Liver (tissue), 10 donors: ENCODE measurements at places on chromosomes 2 and 18. TPM values are rescaled to one million over a fixed set of nuclear protein-coding genes. Genes with fewer than 3 reads are reported as not detected.

DNA sequence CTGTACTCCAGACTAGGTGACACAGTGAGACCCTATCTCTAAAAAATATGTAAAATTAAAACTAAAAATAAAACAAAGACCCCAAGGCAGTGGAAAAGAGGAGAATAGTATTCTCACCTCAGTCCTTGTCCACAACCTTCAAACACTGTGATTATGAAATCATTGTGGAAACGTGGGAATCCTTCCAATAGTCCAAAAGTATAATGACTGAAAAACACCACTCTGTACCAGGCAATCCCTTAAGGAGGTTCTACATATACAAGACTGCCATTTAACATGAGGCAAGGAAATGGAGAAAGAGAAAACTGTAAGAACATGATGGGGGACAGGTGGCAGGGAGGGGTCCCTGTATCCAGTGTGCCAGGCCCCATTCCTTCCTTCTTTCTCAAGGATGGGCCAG is 66.1 kb downstream of the ACVR1 start:
- no peak for DNase-seq

DNA sequence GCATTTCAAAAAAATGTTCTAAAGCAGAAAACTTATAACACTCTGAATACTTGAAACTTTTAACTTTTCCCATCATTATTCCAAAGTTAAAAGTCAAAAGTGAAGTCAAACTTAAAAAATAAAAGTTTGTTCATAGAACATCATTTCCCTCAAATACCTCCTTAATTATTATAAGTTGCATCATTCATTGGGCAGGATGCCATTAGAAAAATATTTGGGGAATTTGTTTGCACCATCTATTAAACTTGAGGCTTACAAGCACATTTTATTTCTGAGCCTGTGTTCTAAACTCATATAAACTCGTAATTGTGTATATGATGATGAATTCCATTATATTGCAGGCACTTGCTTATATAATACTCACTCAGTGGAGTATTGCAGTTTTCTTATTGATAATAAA is 588.0 kb upstream of the NRXN1 start:
- no peak for DNase-seq

DNA sequence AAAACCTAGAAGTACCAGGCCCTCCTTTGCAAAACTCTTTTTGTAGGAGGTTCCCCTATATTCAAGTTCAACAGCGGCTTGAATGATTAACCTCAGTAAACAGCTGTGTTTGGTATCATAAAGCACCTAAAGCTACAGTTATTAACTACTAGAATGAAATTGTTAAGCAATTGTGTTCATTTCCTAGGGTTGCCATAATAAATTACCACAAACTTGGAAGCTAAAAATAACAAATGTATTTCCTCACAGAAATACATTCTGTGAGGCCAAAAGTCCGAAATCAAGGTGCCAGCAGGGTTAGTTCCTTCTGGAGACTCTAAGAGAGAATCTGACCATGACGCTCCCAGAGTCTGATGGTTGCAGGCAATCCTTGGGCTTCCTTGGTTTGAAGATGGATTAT is 202.1 kb upstream of the ACVR2A start:
- no peak for DNase-seq

GRCh38 chr2:72669121-72669520 is 156.7 kb downstream of the EXOC6B start:
- no peak for DNase-seq

- DNase-seq: no peak
These were observed 8.7 kb downstream of the CYRIA start for GRCh38 chr2:16656784-16657391.

- no peak for DNase-seq
These were observed 94.2 kb upstream of the STPG4 start for GRCh38 chr2:47249157-47249900.

DNA sequence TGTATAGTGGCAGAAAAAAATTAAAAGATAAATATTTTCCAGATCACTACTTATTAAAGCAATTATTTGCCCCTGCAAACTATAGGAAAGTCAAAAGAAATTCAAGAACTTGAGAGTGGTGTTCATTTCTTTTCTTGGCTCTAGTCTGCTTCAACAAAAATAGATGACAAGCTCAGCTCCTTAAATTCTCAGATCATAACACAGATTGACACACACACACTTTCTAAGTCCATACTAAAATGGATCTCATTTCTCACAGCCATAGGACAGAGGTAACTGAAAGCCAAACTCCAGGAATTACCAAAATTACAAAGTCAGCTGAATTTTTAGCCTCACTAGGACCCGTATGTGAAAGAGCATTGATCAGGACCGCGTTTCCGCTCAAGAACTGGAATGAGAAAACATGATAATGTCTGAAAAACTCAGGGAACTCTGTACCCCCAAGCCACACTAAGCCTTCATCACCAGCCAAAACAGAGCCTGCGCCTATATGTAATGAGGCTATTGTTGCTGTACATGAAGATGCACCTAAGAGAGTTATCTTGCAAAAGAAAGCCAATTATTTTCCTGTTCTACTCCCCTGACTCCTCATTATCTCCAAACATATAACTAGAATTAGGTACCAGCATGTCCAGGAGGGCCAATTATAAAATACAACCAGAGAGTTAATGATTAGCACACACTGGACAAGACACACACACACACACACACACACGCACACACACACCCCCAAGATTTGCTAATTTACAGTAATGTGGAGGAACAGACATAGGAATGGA is 16.5 kb upstream of the EFR3B start:
- no peak for DNase-seq

DNA sequence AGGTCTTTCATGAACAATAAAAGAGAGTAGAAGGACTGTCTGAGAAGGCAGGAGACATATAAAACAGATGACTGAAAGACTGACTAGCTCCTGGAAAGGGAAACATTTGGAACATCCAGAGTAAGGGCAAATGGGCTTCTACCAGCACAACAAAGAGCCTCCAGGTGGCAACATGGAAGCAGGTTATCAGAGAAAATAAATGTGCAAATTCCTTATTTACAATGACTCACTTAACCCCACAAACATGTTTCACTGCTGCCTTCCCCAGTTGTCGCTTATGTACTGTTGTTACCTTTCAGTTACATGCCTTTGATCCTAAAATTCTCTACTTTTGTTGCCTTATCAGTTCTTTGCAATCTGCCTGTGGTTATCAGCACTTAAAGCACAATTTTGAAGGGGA is 117.0 kb downstream of the HIBCH start:
- no peak for DNase-seq

- no peak for DNase-seq
These were observed 11.8 kb downstream of the RASGRP3 start for GRCh38 chr2:33488178-33488690.

- DNase-seq: no peak
These were observed 37.1 kb upstream of the GATA6 start for GRCh38 chr18:22132258-22132657.

DNA sequence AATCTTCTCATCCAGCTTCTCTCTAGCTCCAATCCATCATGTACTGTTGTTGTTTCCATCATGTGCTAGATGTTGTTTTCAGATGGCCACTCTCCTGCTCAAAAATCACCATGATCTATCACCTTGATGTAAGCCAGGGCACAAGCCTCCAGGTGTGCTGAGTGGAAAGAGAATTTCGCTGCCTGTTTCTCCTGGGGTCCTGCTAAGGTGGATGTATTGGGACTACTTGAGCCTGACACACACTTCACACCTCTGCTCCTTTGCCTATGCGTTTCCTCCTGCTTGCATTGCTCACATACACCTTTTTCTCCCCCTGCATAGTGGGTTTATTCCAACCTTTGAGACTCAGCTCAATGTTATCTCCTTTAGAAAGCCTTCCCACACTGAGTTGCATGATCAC is 287.6 kb downstream of the CYRIA start:
- DNase-seq: no peak

GRCh38 chr18:60372596-60372995 is at the start of gene MC4R:
MC4R (minus strand) TSS chr18:60372775; CDS start chr18:60372349, 426 bp downstream.
- no peak for DNase-seq

- DNase-seq: no peak
These were observed 19.5 kb downstream of the WIPF1 start for GRCh38 chr2:174577967-174578589.

GRCh38 chr2:212935752-212936151 is 215.7 kb downstream of the IKZF2 start:
- no peak for DNase-seq

GRCh38 chr2:133447303-133447702 is 121.0 kb downstream of the NCKAP5 start:
- no peak for DNase-seq

- DNase-seq: no peak
These were observed 154.6 kb downstream of the INO80D start for GRCh38 chr2:205931388-205931787.

GRCh38 chr2:241891315-241891987 is 21.9 kb downstream of the RTP5 start:
- no peak for DNase-seq

SMYD1 gene
- not detected for total RNA-seq

ACOXL gene
- not detected for total RNA-seq

CEP192 gene
- total RNA-seq: 14.8 TPM

PLEK gene
- total RNA-seq: 40.6 TPM

MAP3K19 gene
- not detected for total RNA-seq

MC2R gene
- total RNA-seq: not detected

NT5C1B gene
- total RNA-seq: not detected

TUBB8B gene
- total RNA-seq: not detected

B3GNT7 gene
- total RNA-seq: 1.7 TPM

MOB4 gene
- total RNA-seq: 17.5 TPM
